ENCODE measurements at places on chromosomes 5 and 9. TPM values are rescaled to one million over a fixed set of nuclear protein-coding genes. Genes with fewer than 3 reads are reported as not detected.

GRCh38 chr5:2103940-2104339 is 221.2 kb upstream of the IRX4 start:
- H3K36me3 ChIP-seq = no peaks in the 10 kb centered on the region
- no peak overlapping the region for H3K4me3 ChIP-seq
- no peaks in the 10 kb centered on the region for H3K27me3 ChIP-seq
- H3K27ac ChIP-seq = no peak overlapping the region
- no peak for DNase-seq
- H3K4me1 ChIP-seq = no peaks in the 10 kb centered on the region

Gene DND1
- total RNA-seq = 5.0 TPM

DNA sequence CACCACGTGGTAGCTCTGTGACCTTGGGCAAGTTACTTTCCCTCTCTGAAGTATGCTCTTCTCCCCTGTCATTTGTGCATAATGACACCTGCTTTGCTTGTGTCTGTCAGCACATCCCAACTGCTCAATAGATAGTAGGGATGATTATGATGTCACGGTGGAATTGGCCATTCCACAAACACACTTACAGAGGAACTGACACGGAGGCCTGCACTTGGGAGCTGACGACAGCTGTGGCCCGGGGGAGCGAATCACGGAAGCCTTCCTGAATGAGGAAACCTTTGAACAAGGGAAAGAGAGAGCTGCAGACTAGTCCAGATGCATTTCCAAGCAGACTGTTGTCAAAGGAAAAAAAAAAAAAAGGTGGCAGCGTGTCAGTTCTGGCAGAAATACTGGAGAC is 21.0 kb downstream of the TLX3 start:
- no peaks in the 10 kb centered on the region for H3K4me1 ChIP-seq
- no peaks in the 10 kb centered on the region for H3K36me3 ChIP-seq
- no peak overlapping the region for H3K27ac ChIP-seq
- no peak for DNase-seq

Gene GFPT2
- total RNA-seq = 2.1 TPM

DNA sequence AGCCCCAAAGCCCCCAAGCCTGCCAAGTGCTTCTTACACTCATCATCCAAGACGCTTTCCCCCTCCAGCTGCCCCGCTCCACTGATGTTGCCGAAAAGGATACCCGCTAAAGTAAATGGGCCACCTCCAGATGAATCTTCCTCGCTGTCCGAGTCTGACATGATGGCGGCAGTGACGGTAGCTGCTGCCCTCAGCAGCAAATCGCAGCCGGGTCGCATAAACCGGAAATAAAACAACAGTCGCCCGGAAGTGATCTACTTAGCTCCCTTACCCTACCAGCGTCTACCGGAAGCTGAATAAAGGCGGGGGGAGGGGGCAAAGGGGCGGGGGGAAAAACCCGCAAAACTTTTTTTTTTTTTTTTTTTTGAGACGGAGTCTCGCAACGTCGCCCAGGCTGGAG is at the start of gene TAF1L:
Gene TAF1L (minus strand): TSS at position 308 of the 400 bp plus-strand sequence. CDS start 90 bp downstream, at position 218.
- no peaks in the 10 kb centered on the region for H3K36me3 ChIP-seq
- H3K4me1 ChIP-seq = no peaks in the 10 kb centered on the region
- no peaks in the 10 kb centered on the region for H3K27me3 ChIP-seq
- no peak within 1 kb of the TSS for H3K4me3 ChIP-seq

Gene CENPK
- total RNA-seq = not detected

DNA sequence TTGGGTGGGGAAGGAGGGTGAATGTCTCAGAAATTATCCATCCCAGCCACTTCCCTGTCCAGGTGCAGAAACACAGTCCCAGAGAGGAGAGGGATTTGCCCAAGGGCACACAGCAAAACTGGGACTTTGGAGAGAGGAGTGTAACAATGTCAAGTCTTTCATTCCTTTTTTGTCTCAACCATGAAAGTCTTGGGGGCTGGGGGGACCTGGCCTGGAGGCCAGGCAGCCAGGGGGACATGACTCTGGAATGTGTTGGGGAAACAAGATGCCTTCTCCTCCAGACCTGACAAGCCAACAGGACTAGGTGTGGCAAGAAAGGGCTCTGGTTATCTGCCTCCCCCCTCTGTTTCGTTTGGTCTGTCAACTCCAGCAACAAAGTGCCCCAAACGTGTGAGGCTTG is 13.9 kb upstream of the HAND1 start:
- H3K4me1 ChIP-seq = no peaks in the 10 kb centered on the region
- H3K36me3 ChIP-seq = no peaks in the 10 kb centered on the region
- H3K4me3 ChIP-seq = no peak overlapping the region
- H3K27ac ChIP-seq = no peak overlapping the region
- DNase-seq = no peak

DNA sequence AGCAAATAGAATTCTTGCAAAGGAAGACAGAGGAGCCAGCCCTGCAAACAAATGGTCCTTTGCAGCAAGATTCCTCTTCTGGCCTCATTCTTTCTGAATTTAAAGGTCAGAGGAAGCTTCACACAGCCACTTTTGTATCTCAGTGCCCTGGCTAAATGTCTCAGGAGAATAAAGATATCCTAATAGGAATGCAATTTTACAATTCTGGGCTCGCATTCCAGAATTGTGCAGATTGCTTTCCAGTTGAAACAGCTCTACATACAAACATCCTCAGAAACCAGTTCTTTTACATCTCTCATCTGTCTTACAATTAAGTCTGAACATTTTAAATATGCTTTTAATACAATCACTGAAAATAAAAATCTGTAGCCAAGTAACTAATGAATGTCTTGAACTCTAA is 14.6 kb upstream of the ACOT12 start:
- H3K36me3 ChIP-seq = peaks cover 4% of the 10 kb centered on the region
- no peak for DNase-seq
- H3K27ac ChIP-seq = no peak overlapping the region
- no peaks in the 10 kb centered on the region for H3K4me1 ChIP-seq

Gene LRRC70
- 0.80 TPM for total RNA-seq

DNA sequence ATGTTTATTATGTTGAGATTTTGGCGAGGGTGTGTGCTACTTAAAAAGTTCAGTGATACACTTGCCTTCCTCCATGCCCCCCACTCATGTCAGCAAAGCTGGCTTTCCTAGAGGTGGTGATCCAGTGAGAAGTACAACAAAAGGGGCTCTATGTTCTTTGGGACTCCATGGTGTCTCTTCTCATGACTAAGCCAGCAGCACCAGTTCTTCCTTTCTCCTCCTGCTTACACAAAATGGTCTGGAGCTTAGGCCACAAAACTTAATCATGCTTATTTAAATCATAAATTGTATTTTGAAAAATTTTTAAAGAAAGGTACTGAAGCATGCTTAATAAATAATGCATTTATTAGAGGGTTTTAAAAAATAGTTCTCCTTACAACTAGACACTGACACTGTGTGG is 22.4 kb downstream of the MOCS2 start:
- H3K4me1 ChIP-seq = no peaks in the 10 kb centered on the region
- H3K4me3 ChIP-seq = no peak overlapping the region
- H3K27me3 ChIP-seq = no peaks in the 10 kb centered on the region
- DNase-seq = no peak

Data from gastrocnemius medialis (tissue), 4 donors.